ENCODE measurements at places on chromosomes 6 and 20.

GRCh38 chr20:13571662-13572061 lies 67.1 kb downstream of the TASP1 start:
- DNase-seq: no peak

DNA sequence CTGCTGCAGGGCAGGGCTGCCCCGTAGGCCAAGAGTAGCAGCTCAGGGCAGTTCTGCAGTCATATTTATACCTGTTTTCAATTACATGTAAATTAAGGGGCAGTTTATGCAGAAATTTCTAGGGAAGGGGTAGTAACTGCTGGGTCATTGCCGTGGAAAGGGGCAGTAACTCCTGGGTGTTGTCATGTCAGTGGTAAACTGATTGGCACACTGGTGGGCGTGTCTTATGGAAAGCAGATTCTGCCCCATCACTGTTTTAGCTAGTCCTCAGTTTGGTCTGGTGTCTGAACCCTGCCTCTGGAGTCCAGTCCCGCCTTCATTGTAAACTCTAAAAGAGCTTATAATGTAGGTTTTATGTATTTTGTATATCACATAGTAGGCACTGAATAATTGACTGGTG lies 22.1 kb downstream of the MAP3K4 start:
- DNase-seq: no peak

DNA sequence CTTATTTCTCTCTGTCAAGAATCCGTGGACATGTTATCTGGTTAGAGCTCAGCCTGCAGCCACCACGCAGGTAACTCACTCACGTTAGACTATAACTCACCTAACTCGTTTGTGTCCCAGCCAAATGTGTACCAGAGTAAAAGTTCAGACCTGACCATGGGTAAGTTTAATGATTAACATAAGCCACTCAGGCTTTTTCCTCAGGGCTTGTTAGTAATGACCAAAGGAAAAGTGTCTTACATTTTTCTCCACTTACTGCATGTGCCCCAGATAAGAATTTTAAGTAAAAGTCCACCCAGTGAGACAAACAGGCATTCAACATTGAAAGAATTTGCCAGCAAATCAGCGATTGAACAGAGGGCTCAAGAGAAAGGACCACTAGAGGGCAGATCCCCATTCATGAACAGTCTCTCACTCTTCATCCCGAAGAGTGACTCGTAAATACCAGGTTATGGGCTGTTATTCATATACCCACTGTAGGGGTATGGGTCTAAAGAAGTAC lies at the start of gene PKHD1:
Gene PKHD1, minus strand, starts transcription at position 116 of the 502 bp plus-strand sequence. CDS start 2,680 bp downstream, outside the sequence.
- DNase-seq: no peak

- no peak for DNase-seq
Observed at GRCh38 chr6:46815130-46815529, 21.9 kb downstream of the MEP1A start.

DNA sequence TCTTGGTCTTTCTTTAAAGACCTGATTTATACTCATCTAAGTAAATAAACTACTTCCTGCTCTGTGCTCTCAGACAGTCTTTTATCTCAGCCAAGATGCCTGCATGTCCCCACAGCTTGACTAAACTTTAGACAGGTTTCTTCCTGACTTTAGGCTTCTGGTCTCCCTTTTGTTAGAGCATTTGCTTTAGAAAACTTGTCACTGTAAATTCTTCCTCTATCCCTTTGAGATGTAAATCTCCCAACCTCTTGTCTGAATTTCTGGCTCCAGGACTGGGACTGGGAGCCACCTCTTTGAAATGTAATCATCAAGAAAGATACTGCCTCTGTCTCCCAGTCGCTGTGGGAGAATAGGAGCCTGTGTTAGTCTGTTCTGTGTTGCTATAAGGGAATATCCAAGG lies 739.9 kb downstream of the C6orf118 start:
- DNase-seq: no peak

- no peak for DNase-seq
Observed at GRCh38 chr20:57807401-57808263, 97.8 kb upstream of the PMEPA1 start.

DNA sequence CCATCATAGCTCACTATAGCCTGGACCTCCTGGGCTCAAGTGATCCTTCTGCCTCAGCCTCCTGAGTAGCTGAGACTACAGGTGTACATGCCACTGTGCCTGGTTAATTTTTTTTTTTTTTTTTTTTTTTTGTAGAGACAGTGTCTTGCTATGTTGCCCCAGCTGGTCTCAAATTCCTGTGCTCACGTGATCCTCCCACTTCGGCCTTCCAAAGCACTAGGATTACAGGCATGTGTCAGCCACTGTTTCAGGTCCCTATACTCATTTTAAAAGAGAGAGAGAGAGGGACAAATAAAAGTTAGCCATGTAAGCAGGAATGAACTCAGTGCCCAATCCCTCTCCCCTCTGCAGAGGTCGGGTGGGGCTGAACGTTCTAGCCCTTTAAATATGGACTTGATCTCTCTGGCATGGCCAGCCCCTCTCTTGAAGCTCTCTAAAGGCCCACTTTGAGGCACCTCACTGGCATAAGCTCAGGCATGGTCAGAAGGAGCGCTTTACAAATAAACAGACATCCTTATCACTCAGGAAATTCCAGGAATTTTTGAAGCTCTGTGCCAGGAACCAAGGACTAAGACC lies 9.0 kb upstream of the SERPINB1 start:
- no peak for DNase-seq

GRCh38 chr20:49591217-49591865 lies 23.4 kb upstream of the PTGIS start:
- no peak for DNase-seq

GRCh38 chr20:13183005-13183404 lies 38.1 kb upstream of the ISM1 start:
- DNase-seq: no peak

All from right forelimb (tissue), 1 donor.